ENCODE measurements at places on chromosomes 5 and 9.

- no peak for DNase-seq
Measured at GRCh38 chr5:126477294-126478117, 54.3 kb downstream of the GRAMD2B start.

GRCh38 chr5:138936-139335 is 47.0 kb downstream of the PLEKHG4B start:
- DNase-seq, result no peak

DNA sequence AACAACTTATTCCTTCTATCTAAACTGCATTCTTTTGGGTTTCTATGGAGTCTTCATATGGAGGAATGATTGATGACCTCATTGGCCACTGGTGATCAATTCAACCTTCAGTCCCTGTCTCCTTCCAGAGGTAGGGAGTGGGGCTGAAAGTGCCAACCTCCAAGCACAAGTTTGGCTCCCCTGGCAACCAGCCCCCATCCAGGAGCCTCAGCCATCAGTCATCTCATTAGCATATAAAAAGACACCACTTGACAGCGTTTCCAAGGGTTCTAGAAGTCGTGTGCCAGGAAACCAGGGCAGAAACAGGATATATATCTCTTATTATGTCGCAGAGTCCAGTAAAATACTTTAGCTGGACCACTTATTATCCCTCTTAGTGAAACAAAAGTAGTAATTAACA is 9.8 kb downstream of the SLC31A2 start:
- no peak for DNase-seq

GRCh38 chr5:1668141-1668721 is 131.4 kb downstream of the MRPL36 start:
- DNase-seq, result no peak

GRCh38 chr9:37617832-37618231 is 25.4 kb upstream of the TOMM5 start:
- no peak for DNase-seq

DNA sequence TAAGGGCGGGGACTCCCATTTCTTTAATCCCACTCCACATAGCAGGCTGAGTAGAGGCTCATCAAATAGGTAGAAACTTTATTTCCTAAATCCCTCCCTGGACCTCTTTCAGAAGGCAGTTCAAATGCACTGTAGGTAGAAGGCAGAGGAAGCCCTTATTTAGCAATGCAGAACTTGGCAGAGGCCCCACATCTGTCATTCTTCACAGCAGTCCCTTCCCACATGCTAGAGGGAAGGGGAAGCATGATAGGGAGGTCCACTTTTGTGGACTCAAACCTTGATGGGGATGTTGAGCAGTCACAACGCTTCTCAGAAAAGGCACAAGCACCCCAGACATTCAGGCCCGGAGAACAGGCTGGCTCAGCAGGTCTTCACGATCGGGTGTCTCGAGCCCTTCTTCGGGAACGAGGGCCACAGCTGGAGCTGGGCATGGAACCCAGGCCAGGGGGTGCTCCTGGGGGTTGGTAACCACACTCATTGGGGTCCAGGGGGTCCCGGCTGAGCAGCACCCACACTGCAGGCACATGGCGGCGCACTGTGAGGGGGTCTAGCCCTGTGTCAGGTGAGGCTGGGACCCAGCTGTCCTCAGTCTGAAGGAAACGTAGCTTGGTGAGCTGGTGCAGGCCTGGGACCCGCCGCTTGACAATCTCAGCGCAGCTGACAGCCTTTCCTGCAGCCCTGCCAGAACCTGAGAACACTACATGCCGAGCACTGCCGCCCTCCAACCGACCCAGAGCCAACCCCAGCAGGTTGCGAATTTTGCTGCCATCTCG is 1.3 kb downstream of the RPP25L start:
- no peak for DNase-seq

All from CD4-positive, alpha-beta T cell treated with Interleukin-4 for 1 hour (primary cell).